ENCODE measurements at places on chromosomes 7 and 10. TPM values are rescaled to one million over a fixed set of nuclear protein-coding genes. Genes with fewer than 3 reads are reported as not detected.
A peak's percentile ranks its signal among the peaks of the same experiment; 100 is the strongest.

DPYSL4 gene
- polyA plus RNA-seq: 1.5 TPM

- no peak for DNase-seq
Measured at GRCh38 chr7:103325744-103326143, 18.8 kb downstream of the DNAJC2 start.

GRCh38 chr7:158655931-158656441 is 48.6 kb downstream of the NCAPG2 start:
- no peak for DNase-seq

GRCh38 chr7:67758551-67758950 is 761.9 kb downstream of the TYW1 start:
- no peak for DNase-seq

DNA sequence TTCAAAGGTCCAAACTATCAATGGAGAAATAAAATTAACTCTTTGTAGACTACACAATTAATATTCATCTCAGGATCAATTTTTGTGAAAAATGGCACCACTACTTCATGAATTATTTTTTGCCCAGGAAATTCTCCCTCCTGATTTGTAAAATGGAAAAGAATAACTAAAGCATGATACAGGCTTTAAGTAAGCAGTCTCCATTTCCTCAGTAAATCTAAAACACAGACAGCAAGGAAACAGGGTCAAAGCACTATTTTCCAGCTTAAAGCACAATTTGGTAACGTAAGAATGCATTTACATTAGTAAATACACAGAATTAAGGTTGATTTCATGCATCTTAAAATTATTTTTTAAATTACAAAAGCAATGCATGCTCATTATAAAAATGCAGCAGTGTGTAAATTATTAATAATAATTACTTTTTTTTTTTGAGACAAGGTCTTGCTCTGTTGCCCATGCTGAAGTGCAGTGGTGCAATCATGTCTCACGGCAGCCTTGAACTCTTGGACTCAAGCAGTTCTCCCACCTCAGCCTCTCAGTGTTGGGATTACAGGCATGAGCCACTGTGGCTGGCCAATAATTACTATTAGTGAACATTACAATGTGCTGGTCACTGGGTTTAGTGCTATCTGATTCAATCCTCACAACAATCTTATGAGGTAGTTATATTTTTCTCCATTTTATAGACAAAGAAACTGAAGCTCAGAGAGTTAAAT is 26.1 kb upstream of the VCL start:
- no peak for DNase-seq

DNA sequence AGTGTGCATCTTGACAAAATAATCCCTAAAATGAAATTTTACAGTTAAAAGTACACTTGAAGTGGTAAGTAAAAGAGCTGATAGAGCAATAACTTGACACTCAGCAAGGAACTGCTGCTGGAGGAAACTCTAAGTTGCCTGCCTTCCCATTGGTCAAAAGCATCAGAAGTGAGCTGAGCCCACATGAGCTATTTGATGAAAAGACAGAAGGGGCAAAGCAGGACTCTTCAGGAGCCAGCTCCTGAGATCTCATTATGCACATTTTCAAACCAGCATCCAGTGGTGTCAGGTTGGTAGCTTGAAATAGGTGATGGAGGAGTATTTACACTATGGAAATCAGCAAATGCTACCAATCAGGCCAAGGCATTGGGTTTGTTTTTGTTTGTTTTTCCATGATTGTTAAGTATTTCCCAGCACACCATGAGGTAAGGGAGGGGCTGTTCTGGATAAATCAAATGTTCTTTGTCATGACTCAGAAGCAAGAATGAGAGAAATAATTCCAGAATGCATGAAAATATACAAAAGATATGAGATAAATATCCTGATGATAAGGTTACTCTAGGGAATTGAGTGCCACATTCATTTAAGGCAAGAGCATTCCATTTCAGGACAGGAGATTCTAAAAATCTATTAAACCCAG is 316.6 kb downstream of the SNX13 start:
- DNase-seq: no peak

VIPR2 gene
- 7.8 TPM for polyA plus RNA-seq

GRCh38 chr7:38796626-38797501 is 112.1 kb downstream of the VPS41 start:
- peak; percentile 33 for DNase-seq

- no peak for DNase-seq
Measured at GRCh38 chr10:111871458-111871857, 312.1 kb downstream of the GPAM start.

DNA sequence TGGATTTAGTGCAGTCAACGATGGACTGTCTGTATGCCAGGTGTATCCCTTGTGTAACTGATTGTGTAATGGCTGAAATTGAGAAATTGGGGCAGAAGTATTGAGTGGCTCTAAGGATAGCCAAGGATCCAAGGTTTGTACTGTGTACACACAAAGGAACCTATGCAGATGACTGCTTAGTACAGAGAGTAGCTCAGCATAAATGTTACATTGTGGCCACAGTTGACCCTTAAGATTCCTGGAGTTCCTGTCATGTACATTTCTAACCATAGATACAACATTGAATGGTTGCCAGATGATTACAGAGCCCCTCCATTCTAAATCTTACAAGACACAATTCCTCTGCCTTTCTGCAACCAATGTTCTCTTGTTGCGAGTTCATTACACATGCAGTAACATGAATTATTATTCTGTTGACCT is 25.3 kb downstream of the CCDC126 start:
- no peak for DNase-seq

DNA sequence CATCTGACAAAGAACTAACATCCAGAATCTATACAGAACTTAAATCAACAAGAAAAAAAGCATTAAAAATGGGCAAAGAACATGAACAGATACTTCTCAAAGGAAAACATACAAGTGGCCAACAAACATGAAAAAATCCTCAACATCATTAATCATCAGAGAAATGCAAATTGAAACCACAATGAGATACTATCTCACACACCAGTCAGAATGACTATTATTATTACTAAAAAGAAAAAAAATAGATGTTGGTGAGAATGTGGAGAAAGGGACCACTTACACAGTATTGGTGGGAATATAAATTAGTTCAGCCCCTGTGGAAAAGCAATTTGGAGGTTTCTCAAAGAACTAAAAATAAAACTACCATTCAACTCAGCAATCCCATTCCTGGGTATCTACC is 89.1 kb upstream of the ADO start:
- DNase-seq: no peak

DNA sequence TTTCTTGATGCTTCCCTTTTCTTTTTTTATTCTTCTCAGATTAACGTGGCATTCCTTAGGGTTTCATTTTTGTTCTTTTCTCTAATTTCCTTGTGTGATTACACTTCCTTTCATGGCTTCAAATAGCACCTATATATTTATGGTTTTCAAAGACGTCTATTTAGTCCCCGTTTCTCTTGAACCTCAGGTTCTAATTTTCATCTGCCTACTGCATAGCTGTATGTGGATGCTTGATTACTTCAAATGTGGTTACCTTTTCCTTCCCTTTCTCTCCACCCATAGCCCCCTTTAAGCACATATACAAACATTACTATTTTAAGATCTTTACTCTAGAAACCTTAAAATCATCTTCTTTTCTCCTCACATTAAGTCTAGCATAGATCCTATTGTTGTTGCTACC is 2.4 kb downstream of the TPST1 start:
- DNase-seq: no peak

DNA sequence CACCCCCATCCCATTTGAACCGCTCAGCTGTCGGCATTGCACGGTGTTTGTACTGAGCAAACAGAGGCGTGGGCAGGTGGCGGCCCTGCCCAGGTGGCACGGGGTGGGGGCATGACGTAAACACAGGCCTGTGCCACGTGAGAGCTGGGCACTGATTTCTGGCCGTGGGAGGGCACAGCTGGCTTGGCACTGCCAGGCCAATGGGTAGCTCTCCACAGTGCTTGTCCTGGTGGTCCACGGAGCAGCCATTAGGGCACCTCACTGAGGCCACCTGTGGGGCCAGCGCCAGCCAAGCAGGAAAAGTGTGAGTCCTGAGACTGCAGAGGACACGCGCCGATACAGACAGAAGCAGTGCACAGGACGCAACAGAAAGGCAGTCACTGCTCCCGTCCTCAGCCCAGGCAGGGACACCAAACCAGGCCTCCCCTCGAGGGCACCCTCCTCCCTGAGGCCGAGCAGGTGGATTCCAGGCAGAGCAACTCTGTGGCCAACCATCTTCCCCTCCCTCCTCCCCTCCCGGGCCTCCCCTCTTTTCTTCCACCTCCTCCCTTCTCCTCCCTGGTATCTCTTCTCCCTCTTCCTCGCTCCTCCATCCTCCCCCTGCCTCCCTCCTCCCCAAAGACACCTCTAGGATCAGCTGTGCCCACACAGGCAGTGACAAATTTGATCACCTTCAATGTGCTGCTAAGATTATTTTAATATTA is 258.7 kb downstream of the ELFN1 start:
- DNase-seq: no peak

DNA sequence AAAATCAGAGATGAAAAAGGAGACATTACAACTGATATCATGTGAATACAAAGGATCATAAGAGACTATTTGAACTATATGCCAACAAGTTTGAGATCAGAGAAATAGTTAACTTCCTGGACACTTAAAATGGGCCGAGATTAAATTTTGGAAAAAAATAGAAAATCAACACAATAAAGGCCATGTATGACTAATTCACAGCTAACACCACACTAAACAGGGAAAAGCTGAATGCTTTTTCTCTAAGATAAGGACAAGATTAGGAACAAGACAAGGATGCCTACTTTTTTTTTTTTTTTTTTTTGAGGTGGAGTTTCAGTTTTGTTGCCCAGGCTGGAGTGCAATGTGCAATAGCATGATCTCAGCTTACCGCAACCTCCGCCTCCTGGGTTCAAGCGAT is 151.4 kb upstream of the MAGI2 start:
- DNase-seq: no peak

SLC26A5 gene
- polyA plus RNA-seq: 0.43 TPM

DNA sequence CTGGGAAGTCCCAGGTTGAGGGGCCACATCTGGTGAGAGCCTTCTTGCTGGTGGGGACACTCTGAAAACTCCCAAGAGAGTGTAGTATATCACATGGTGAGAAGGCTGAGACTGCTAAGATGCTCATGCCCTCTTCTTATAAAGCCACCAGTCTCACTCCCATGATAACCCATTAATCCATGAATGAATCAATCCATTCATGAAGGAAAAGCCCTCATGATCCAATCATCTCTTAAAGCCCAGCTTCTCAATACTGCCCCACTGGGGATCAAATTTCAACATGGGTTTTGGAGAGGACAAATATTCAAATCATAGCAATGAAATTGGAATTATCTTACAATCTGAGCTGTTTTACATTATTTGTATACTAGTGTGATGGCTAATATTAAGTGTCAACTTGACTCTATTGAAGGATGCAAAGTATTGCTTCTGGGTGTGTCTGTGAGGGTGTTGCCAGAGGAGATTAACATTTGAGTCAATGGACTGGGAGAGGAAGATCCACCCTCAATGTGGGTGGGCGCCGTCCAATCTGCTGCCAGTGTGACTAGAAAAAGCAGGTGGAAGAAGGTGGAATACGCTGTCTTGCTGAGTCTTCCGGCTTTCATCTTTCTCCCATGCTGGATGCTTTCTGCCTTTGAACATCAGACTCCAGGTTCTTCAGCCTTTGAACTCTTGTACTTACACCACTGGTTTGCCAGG is 14.3 kb upstream of the UBE2D1 start:
- DNase-seq: no peak

- DNase-seq: no peak
Measured at GRCh38 chr7:102000123-102000522, 182.7 kb downstream of the CUX1 start.

GPR158 gene
- 0.14 TPM for polyA plus RNA-seq

DNA sequence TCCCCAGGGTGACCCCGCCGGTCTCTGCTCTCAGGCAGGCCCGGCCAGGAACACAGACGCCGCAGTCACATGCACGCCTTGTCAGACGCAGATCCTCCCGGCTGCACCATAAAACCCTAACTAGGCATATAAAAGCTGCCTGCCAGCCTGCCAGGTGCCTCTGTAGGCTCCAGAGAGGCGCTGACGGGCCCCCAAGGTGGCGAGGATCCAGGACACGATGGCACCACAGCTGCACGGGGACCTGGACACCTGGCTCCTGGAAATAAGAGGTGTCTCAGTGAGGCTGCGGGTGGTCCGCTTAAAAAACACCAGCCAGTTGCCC is 21.9 kb upstream of the GDF10 start:
- DNase-seq: no peak
